ENCODE measurements at places on chromosomes 4 and X. TPM values are rescaled to one million over a fixed set of nuclear protein-coding genes. Genes with fewer than 3 reads are reported as not detected.

The PNMA6A gene
- polyA plus RNA-seq, result 1.3 TPM

The KIAA0232 gene
- 9.2 TPM for polyA plus RNA-seq

The PTCHD1 gene
- polyA plus RNA-seq, result not detected

The GASK1B gene
- 28.5 TPM for polyA plus RNA-seq

The GNRHR gene
- polyA plus RNA-seq, result not detected

The DDX53 gene
- not detected for polyA plus RNA-seq

The SSX4 gene
- not detected for polyA plus RNA-seq

The SLBP gene
- 27.2 TPM for polyA plus RNA-seq

The LNX1 gene
- 7.7 TPM for polyA plus RNA-seq

All from aorta (tissue), 5 donors.